ENCODE measurements at places on chromosomes 12 and 14.
A peak's percentile ranks its signal among the peaks of the same experiment; 100 is the strongest.

DNA sequence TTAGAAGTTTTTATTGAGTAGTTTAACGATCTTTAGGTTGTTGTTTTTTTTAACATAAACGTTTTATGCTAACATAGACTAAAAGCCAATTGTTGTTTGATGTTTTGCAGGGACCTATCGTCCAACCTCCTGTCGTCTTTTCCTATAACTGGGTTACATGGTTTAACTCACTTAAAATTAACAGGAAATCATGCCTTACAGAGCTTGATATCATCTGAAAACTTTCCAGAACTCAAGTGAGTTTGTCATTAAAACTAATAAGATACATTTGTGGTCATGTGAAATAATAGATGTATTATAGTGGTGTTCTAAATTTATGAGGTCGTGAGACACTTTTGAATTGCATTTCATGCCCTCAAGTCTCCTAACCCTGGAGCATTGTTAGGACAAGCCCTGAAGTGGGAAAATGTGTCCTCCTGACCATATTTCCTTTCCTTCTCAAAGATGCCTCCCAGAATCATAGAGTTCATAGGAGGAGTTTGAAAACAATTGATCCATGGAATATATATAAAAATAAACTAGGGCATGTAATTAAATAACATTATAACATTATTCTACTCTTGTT lies 84.9 kb downstream of the ZFC3H1 start:
- DNase-seq: no peak

GRCh38 chr14:56782711-56783110 lies 27.6 kb downstream of the OTX2 start:
- DNase-seq: no peak

DNA sequence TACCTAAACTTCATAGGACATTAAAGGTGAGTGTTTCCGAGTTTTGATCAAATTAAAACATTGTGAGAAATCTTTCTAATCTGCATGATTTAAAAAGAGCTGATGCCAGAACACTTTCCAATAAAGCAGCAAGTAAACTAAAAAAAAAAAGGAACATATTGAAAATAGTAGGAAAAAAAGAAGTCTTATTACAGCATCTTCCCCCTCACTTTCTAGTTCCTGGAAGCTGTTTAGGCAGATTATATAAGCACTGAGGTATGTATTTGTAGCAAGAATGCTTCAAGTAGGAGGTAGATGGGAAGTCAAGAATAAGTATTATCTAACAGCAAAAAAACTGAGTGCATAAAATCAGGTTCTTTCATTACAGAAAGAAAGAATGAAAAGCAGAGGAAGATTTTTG lies 45.8 kb downstream of the ERO1A start:
- DNase-seq: no peak

DNA sequence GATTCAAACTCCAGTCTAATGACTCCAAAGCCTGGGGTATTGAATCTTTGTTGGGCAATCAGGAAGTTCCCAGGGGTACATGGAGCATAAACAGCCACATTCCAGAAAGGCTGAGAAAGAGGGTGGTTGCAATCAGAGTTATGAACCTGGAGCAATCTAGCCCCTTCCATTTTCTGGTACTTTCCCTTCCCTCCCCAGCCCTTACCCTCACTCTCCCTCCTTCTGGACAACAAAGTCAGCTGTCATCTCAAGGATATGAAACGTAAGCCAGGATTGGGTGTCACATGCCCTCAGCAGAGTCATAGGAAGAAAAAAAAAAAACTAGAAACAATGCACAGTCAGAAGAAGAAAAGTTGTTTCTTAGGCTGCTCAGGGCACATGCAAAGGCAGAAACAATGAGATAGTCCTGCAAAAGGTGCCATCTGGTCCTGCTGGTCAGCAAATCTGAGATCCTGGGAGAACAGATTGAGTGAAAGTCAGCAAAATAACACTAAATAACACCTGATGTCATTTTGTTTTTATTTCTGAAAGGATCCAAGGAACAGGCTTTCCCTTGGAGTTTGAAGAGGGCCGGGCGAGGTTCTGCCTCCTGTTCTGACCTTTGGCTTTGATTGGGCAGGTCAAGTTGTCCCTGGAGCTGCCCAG lies 27.1 kb downstream of the TMEM229B start:
- DNase-seq: no peak

GRCh38 chr12:103128862-103129501 lies 171.5 kb downstream of the ASCL1 start:
- DNase-seq: no peak

DNA sequence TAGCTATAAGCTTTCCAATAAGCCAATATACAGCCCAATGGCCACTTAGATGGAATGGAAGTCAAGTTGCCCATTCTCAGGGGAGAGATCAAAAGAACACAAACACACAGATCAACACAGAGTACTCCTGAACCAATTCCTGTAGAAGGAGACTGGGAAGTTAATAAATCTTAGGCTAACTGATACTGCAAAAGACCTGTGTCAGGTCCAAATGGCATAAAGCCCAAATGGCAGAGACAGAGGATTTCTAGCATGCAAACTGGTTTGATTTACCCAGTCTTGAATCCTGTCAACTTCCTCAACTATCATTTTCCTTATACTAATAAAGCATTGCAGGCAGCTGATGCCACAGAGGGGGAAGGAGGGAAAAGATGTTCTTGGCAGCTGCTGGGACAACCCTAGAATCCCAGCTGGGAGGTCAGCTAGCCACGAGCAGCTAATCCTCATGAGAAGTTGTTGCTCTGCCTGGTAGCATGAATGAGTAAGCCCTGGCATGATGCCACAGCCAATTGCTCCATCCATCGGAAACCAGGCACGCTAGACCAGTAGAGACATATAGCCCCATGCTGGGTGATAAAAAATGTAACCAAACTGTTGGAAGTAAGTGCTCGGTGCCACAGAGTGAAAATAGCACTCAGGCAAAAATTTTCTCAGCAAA lies 26.2 kb downstream of the ANG start:
- no peak for DNase-seq

DNA sequence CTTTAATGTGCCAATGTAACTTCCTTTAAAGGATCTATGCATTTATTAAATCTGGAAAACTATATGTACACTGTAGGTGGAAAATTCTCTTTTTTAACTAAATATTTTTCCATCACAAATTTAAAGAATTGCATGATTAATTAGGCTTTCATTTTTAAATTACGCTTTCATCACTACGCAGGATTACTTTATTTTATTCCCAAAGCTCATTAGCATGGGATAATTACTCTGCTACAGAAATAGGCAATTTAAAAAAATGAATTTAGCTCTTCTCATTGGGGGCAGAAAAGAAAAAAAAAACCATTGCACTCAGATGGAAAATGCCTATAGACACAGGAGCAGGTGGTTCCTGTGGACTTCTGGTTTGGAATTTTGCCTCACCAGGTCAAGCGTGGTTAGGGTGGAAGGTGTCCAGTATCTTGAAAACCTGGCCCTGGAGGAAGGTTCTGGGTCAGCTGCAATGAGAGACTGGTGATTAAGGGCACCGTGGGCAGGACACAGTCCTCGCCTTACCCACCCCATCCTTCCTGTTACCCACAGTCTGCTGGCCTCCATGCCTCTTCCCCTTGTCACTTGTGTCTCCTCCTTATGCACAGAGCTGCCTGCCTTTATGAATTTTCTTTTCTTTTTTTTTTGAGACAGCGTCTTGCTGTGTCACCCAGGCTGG lies 17.3 kb upstream of the RIN3 start:
- DNase-seq: no peak

DNA sequence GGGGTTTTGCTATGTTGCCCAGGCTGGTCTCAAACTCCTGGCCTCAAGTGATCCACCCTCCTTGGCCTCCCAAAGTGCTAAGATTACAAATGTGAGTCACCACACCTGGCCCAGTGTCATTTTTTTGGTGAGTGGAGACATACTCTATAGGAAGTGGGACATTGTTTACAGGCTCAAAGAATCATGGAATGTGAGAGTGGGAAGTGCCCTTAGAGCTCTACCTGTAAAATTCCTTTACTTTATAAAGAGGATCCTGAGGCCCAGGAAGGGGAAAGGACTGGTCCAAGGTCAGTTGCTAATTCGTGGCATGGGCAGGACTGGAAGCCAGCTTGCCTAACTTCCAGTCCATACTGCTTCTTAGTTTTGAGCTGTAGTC lies 8.7 kb upstream of the ADCK1 start:
- DNase-seq: no peak

DNA sequence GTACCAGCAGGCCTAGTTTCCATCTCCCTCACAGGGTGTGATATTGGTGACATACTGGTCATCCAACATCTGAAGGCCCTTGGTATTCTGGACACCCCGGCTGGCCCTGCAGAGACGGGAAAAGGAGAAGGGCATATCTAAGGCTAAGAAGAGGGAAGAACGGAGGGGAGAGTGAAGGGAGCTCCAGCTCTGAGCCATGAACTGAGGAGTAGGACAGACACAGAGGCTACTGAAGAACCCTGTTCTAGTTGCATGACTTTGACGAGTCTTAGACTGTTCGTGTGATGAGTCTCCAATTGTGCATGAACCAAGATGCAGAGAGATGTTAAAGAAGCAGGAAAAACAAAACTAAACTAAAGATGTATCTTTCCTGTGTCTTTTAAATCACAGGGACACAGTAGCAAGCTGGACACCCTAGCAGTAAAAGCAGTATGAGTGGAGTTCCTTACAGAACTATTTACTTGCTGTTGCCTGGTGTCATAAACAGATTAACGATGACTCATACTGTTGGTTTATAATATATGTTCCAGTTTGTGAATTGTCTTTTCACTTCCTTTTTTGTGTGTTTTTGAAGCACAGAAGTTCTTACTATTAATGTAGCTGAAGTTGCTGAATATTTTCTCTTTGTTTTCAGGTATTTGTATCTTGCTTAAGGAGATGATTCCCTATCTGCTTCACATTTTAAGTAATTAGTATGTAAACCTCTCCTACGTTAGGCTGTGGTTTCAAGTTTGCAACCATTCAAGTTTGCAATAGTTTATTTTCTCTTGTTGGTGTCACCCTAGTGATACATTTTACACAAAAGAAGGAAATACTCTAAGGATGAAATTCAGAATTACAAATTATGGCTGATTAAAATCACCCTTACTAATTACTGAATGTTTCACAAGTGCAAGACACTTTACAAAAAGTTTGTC lies 15.7 kb downstream of the FAR2 start:
- DNase-seq: peak; percentile 48

- no peak for DNase-seq
Observed at GRCh38 chr12:130557886-130558765, 158.0 kb downstream of the RIMBP2 start.

GRCh38 chr12:51904951-51905470 lies 2.3 kb upstream of the ACVRL1 start:
- no peak for DNase-seq

DNA sequence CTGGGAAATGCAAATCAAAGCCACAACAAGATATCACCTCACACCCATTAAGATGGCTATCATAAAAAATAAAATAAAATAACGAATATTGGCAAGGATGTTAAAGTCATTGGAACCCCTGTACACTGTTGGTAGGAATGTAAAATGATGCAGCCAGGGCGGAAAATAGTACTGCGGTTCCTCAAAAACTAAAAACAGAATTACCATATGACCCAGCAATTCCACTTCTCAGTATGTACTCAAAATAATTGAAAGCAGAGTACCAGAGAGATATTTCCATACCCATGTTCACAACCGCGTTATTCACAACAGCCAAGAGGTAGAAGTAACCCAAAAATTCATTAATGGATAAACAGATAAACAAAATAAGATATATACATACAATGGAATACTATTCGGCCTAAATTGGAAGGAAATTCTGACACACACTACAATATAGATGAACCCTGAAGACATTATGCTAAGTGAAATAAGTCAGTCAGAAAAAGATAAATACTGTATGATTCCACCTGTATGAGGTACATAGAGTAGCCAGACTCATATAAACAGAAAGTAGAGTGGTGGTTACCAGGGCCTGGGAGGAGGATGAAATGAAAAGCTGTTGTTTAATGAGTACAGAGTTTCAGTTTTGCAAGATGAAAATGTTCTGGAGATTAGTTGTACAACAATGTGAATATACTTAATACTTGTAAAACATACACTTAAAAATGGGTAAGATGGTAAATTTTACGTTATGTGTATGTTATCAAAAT lies 84.6 kb downstream of the TXNDC16 start:
- peak; percentile 44 for DNase-seq

GRCh38 chr12:111754671-111755070 lies 12.1 kb upstream of the ALDH2 start:
- DNase-seq: no peak

DNA sequence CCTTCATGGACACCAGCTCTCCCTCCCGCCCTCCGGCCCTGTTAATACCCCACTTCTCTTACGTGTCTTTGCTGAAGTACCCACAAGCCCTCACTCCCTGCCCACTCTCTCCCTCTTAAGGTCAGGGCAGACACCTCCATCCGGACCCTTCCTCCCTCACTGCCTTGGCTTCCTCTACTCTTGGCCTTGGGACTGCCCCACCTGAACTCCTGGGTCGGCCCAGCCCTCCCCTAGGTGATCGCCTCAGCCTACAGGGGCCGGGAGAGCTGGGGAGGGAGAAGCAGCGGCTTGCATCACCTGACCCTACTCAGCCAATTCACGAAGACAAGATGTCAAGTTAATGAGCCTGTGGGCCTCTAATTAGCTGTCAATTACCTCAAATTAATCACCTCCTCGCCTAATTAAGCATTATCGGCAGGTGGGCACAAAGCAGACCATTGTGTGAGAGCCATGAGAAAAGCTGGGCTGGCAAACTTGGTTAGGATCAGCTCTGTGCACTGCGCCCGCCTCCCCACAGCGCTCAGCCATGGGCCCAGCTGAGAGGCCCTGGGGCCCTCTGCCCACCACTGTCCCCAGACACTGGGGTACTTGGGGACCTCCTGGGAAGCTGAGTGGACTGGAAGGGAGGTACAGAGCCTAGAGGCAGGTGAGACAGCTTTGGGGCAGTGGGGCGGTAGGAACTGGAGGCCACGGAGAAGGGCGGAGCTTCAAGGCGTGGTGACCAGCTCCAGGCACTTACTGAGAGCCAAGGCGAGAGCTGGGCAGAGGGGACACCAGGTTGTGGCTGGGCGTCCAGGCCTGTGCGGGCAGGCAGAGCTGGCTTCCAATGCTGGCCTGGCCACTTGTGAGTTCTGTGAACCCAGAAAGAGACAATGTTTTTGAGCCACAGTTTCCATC lies 25.1 kb upstream of the VSX2 start:
- DNase-seq: no peak

- peak; percentile 44 for DNase-seq
Observed at GRCh38 chr12:53236443-53237111, 4.6 kb upstream of the RARG start.

- DNase-seq: peak; percentile 83
Observed at GRCh38 chr12:43805860-43806736, at the start of gene TWF1. TWF1 (minus strand) TSS chr12:43806317; CDS start chr12:43806245, 72 bp downstream.

DNA sequence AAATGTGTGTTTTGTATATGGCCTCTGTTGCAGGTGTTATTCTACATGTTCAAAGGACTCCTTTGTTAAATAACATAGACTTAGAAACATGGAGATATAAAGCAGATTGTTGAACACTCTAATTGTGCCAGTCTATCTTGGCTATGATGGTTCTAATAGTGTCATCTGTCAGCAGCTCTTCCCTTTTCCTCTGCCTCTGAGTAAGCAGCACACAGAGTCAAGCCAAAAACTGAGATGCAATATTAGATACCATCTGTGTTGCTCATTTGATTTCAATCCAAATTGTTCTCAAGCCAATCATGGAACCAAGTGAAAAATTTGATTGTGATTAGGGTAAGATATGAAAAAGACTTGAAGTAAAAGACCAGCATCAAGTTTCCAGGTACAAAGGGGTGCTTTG lies 871.1 kb upstream of the MGAT4C start:
- DNase-seq: no peak

- no peak for DNase-seq
Observed at GRCh38 chr12:42534184-42534838, 55.2 kb downstream of the PRICKLE1 start.

- DNase-seq: no peak
Observed at GRCh38 chr12:119363037-119363436, 28.5 kb downstream of the CCDC60 start.

Data from activated CD4-positive, alpha-beta T cell treated with anti-CD3 and anti-CD28 coated beads, Interleukin-2, Interleukin-4, amounts not matched to agents 100 ng/mL and 50 ng/mL, durations not matched to agents 16 hours and 8 hours (primary cell).